NCI-H2081 (cell line): ENCODE measurements at places on chromosomes 1 and 21.

GRCh38 chr1:3595949-3596348 lies 15.4 kb downstream of the MEGF6 start:
- no peak for DNase-seq

DNA sequence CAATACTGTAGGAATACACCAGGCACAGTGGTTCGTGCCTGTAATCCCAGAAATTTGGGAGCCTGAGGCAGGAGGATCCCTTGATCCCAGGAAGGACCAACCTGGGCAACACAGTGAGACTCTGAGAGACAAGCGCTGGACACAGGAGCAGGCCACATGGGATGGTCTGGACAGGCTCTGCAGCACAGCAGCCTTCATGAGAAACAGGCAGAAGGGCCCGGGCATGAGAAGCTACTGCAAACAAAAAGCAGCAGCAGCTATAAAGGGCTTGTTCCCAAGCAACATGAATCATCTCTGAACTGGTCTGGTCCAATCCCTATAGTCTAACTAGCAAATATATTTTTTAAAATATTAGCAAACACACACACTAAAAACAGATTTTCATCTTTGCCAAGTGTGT lies 35.5 kb upstream of the SLAMF9 start:
- DNase-seq: no peak

- DNase-seq: no peak
Observed at GRCh38 chr1:22815421-22816066, 104.9 kb downstream of the EPHB2 start.

GRCh38 chr1:22418312-22418711 lies 33.3 kb upstream of the ZBTB40 start:
- DNase-seq: no peak

DNA sequence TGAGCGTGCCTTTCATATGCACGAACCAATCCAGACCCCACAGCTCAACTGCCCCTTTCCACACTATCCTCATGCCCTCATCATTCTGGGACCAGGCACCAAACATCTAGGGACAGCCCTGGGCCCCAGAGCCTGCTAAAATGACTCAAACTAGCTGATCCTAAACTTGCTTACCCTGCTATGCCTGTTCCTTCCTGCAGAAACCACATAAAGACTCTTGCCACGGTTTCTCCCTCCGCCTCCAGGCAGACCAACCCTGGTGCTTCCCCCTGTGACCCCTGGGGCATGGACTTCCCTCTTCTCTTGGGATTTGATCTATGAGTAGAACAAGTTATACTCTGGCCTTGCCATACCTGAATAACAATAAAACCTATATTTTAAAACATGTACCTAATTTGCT lies 138.0 kb upstream of the CD34 start:
- no peak for DNase-seq

- no peak for DNase-seq
Observed at GRCh38 chr1:221878134-221878533, 136.2 kb upstream of the DUSP10 start.

DNA sequence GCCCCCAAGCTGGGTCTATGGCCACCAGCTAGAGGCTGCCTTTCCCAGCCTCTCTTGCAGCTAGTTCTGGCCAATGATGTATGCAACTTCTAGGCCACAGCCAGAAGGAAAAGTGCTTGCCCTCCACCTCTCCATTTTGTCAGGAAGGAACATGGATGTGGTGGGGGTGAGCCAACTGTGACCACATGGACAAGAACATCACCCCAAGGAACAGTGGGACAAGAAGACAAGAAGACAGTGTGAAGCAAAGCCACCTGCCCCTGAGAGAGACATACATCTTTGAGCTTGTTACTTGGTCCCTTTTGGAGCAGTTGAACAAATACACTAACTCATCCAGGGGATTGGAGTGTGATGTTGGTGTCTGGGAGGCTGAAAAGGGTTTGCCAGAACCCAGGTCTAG lies 105.8 kb upstream of the EDN2 start:
- DNase-seq: no peak

DNA sequence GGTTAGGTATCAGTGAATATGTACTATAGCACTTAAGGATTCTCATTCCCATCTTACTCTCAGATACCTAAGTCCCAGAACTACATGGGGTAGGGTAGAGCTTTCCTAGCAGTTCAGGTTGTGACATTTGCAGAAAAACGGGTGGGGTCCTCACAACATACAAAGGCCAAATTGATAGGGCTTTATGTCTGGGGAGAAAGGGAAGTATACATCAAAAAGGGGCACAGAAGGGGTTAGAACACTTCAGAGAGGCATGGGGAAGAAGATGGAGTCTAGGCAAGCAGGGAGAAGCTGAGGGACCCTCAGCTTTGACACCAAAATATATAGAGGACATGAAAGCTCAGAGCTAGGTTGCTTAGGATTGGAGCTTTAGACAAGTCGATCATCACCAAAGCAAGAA lies 3.6 kb downstream of the UROD start:
- no peak for DNase-seq

DNA sequence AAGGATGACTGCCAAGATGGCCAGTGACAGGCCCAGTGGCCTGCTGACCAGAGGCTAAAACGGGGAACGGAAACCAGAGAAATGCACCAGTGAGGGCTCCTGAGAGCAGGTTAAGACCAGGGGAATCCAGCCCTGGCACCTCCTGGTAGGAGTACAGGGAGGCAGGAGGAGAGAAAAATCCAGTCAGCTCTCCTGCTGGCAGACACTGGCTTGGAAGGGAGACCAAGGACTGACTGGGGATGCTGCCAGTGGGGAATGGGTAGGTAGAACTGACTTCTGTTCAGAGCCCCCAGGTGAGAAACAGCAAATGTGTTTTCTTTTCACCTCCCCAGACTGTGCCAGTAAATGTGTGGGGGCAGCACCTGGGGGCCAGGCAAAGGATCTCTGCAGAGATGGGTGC lies 27.7 kb upstream of the CRNN start:
- no peak for DNase-seq

GRCh38 chr1:150366416-150367296 lies 2.7 kb downstream of the RPRD2 start:
- DNase-seq: no peak

DNA sequence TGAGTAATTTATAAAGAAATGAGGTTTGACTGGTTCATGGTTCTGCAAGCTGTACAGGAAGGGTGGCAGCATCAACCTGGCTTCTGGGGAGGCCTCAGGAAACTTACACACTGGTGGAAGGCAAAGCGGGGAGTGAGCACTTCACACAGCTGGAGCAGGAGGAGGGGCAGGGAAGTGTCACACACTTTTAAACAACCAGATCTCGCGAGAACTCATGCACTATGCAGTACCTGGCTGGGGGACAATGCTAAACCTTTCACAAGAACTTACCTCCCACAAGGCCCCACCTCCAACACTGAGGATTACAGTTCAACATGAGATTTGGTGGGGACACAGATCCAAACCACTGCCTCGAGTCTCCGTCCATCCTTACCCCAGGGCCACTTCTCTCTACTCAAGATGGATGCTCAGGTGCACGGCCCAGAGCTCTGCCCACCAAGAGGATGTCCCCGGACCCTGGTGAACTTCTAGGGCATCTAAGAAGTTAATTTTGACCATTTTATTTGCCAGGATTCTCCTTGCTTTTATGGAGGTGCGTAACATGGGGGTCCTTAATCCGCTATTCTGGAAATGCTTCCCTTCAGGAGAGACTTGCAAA lies 22.7 kb upstream of the ACTRT2 start:
- no peak for DNase-seq

GRCh38 chr1:41902159-41902577 lies 16.6 kb downstream of the HIVEP3 start:
- no peak for DNase-seq
